ENCODE measurements at places on chromosomes 2 and 18.

DNA sequence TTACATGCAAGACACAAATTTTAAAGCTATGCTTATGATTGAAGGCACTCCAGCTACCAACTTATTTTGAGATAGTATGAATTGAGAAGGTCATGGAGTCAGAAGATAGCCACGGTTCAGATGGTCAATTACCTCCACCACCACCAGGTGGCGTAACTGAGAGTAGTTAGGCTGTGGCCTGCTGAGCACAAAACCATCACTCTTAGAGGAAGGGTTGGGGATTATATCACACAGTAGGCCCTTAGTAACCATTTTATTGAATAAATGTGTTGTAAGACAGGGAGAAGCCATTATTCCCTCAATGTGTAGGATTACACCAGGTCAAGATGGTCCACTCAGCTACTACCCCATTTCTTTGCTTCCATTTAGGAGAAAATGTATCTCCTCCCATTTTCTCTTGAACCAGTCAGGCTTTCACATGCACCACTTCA lies 18.8 kb downstream of the KLHL41 start:
- peak; percentile 66 for DNase-seq

- no peak for DNase-seq
Measured at GRCh38 chr2:42110641-42111322, 58.4 kb upstream of the EML4 start.

- no peak for DNase-seq
Measured at GRCh38 chr2:120771111-120771780, 35.6 kb downstream of the GLI2 start.

GRCh38 chr2:96344011-96344410 lies 8.4 kb downstream of the NCAPH start:
- DNase-seq: no peak

DNA sequence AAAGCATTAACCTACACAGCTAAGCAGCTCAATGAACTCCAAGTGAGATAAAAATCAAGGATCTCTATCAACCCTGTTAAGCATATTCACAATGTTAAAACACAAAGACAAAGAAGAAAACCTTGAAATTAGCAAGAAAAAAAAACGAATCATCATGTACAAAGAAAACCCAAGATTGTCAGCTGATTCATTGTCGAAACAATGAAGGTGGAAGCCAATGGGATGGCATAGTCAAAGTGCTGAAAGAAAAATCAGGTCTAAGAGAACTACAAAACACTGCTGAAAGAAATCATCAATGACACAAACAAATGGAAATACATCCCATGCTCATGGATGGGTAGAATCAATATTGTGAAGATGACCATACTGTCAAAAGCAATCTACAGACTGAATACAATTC lies 32.5 kb downstream of the NMS start:
- no peak for DNase-seq

- no peak for DNase-seq
Measured at GRCh38 chr2:99757611-99758114, 267.8 kb upstream of the REV1 start.
